ENCODE measurements at places on chromosomes 4 and X.

- no peak overlapping the region for H3K27ac ChIP-seq
- H3K27me3 ChIP-seq, result no peaks in the 10 kb centered on the region
- no peak overlapping the region for H3K4me3 ChIP-seq
These were observed 8.1 kb downstream of the LAMTOR3 start for GRCh38 chr4:99886146-99886545.

DNA sequence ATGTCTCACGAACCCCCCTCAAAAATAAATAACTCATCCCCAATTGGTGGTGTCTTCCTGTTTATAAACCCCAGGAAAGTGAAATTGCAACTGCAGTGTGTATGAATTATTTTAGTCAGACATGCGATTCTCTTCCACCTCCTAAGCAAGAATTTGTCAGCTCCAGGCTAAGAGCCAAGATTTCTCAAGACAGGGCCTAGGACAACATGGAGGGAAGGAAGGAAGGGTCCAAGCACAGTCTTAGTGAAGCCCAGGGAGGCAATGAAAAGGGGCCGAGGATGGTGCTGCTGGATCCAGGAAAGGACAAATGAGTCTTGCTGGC, 20.0 kb downstream of the SH3KBP1 start:
- no peaks in the 10 kb centered on the region for H3K4me1 ChIP-seq
- H3K27me3 ChIP-seq, result no peaks in the 10 kb centered on the region
- no peak overlapping the region for H3K27ac ChIP-seq
- no peak overlapping the region for H3K4me3 ChIP-seq

DNA sequence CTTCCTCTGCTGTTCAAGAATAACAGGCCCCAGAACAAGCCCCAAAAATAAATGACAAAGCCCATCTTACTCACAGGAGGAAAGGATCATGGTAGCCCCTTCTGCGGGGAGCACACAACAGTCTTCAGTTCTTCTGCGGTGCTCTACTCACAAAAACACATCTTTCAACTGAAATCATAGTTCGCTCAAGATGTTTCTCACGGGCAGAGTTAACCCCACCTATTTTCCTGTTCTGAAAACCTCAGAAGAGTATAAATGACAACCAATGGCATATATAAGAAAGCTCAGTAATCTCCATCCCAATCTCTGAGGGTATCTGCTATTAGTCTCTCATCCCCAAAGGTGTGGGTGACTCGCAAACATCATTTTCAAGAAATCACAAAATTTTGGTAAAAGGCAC, at the start of gene TXK:
Gene TXK, minus strand, starts transcription at position 170 of the 400 bp plus-strand sequence. Its CDS starts 80 bp downstream, at position 90.
- H3K27ac ChIP-seq, result no peak within 1 kb of the TSS
- DNase-seq, result no peak
- H3K27me3 ChIP-seq, result no peaks in the 10 kb centered on the region
- H3K4me1 ChIP-seq, result peaks cover 13% of the 10 kb centered on the region
- H3K4me3 ChIP-seq, result no peak within 1 kb of the TSS

- no peaks in the 10 kb centered on the region for H3K27me3 ChIP-seq
- no peaks in the 10 kb centered on the region for H3K36me3 ChIP-seq
- H3K27ac ChIP-seq, result no peak overlapping the region
- H3K4me1 ChIP-seq, result no peaks in the 10 kb centered on the region
These were observed 12.7 kb downstream of the SPRY1 start for GRCh38 chr4:123409334-123409733.

DNA sequence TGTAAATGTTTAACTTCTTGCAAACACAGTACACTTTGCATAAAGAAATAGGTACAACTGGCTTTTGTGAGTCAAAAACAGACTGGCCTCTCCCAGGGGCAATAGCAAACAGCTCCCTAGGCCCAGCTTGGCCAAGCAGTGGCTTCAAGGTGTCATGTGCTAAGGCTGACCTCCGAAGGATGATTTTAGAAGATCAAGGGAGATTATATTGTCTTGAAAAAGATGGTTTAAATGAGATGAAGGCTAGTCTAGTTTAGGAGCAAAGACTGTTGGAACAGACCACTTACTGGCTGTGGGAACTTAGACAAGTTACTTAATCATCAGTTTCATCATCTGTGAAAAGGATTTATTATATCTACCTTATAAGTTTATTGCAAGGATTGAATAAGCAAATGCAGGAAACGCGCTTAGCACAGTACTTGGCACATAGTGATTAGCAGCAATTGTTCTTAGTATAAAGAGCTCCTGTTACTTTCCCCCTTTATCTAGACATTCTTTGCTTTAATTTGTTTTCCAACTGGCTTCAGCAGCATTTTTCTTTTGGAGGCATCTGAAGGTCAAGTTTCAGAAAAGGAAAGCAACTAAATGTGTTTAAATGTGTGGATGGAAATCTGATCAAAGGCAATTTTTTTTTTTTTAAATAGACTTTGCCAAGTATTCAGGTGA, 17.2 kb downstream of the ANXA3 start:
- H3K27me3 ChIP-seq, result no peaks in the 10 kb centered on the region
- no peak for DNase-seq
- H3K4me1 ChIP-seq, result peaks cover 70% of the 10 kb centered on the region
- peak overlapping the region; percentile 43 for H3K4me3 ChIP-seq

DNA sequence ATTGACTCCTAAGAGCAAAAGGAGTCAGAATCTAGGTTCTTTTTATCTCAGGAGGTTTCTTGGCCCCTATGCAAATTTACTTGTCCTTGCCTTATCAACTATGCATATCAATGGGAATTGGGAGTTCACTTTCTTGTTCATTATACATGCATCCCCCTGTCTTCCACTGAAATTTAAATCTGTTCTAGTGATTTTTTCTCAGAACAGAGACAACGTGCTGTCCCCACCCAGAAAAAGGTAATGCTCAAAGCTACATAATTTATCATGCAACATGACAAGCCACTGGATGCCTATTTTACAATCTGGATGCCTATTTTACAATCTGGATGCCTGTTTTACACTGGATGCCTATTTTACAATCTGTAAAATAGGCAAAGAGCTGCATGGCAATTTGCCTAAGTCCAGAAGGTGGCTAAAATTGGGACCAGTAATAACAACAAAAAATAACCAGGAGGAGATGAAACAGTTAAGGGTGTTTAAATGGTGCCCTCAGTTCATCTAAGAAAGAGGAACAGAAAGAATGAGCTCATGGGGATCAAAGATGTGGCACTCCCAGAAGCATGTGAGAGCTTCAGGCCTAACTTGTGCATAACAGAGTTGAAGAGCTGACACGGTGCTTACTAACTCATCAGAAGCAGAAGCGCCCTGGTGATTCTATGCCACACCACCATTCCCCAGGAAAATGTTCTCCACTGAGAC, 537.8 kb upstream of the BOD1L1 start:
- H3K36me3 ChIP-seq, result no peaks in the 10 kb centered on the region
- no peak overlapping the region for H3K27ac ChIP-seq
- DNase-seq, result no peak
- H3K27me3 ChIP-seq, result no peaks in the 10 kb centered on the region
- no peaks in the 10 kb centered on the region for H3K4me1 ChIP-seq
- H3K4me3 ChIP-seq, result no peak overlapping the region

DNA sequence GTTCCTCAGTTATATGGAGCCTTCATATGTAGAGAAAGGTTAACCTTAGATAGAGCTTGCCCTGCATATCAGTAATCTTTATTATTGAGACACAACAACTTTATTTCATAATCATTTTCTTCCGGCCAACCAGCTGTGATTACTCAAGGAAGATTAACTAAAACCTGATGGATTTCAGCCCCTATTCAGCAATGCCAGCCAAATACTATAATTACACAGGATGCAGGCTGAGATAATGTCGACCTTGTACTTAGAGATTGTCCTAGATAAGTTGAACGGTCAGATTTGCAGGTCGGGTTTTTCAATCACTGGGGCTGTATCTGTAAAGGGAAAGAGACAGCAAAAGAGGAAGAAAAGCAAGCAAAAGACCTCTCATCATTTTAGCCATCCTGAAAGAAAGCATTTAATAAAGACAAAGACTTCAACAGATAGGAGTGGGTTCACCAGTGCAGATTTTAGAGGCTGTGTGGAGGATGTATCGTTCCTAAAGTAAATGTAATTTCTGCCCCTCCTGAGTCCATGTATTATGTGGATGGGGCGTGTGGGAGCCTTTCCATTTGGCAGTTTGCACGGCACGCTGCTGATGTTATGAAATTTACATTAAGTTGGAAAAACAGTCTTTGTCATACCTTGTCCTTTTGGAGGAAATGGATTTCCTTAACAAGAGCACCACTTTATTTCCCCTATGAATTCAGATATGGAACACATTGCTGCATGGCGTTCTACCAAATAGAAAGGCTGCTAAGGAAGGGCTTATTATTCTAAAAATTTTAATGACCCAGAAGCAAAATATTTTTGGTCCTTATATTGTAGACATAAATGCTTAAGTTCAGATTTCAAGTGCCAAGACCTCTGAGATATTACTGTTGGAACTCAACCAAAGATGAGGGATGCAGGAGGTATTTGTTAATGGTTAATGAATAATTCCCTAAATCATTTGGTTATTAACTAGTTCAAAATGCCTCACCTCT, 496.7 kb downstream of the SPRY1 start:
- no peak for DNase-seq
- no peaks in the 10 kb centered on the region for H3K4me1 ChIP-seq
- H3K27me3 ChIP-seq, result no peaks in the 10 kb centered on the region
- no peak overlapping the region for H3K4me3 ChIP-seq
- no peak overlapping the region for H3K27ac ChIP-seq
- H3K36me3 ChIP-seq, result no peaks in the 10 kb centered on the region

DNA sequence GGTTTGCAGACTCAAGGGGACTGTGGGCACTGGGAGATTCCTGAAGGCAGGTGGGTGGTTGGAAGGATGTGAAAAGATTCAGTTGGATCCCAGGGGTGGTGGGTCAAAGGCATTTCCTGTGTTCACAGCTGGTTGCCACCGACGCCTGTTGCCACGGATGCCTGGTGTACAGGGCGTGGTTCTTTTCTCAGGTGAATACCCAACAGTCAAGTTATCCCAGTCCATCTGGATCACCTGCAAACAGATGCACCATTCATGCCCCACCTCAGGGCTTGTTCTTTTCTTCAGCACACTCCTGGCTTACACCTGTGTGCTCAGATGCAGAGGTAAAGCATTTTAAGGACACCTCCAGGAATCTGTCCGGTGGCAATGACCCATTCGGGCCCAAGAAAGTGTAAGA, 55.8 kb upstream of the SHOX start:
- no peak overlapping the region for H3K27ac ChIP-seq
- no peak overlapping the region for H3K4me3 ChIP-seq
- H3K4me1 ChIP-seq, result no peaks in the 10 kb centered on the region
- DNase-seq, result no peak
- H3K36me3 ChIP-seq, result no peaks in the 10 kb centered on the region
- no peaks in the 10 kb centered on the region for H3K27me3 ChIP-seq

- 0 out of 2 replicates have a peak, but pooled peaks cover 4% of the 10 kb centered on the region for H3K36me3 ChIP-seq
- DNase-seq, result peak; percentile 81
- no peak overlapping the region for H3K4me3 ChIP-seq
- no peaks in the 10 kb centered on the region for H3K27me3 ChIP-seq
- peaks cover 17% of the 10 kb centered on the region for H3K4me1 ChIP-seq
These were observed 31.4 kb upstream of the SLC25A31 start for GRCh38 chr4:127698789-127699200.

GRCh38 chrX:42189576-42189975, 266.2 kb upstream of the CASK start:
- no peaks in the 10 kb centered on the region for H3K27me3 ChIP-seq
- H3K4me1 ChIP-seq, result no peaks in the 10 kb centered on the region
- H3K4me3 ChIP-seq, result no peak overlapping the region
- DNase-seq, result no peak

DNA sequence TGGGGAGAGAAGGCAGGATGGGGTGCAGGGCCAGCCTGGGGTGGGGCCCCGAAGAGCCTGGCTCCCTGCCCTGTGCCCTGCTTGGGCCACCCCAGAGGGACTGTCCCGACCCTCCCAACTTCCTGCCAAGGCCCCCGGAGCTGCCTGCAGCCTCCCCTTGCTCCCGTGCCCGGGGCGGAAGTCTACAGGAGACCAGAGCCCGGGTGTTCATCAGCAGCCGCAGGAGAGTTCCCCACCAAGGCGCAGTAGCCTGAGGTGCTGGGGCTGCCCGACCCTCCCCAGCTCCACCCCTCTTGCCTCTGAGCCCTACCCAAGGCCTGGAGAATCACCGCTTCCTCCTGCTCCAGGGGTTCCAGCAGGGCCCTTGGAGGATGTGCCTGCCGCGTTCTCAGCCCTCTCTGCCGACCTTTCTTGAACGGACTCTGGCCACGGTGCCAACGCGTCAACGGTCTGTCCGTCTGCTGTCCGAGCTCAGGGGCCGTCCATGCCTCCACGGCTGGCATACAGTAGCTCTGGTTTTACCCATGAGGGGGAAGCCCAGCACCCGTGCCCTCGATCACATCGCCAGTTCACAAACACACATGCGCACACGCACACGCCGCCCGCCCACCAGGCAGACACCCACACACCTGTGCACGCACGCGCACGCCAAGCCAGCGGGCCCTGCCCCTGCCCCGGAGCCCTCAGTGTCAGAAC, 36.0 kb upstream of the SPON2 start:
- no peaks in the 10 kb centered on the region for H3K27me3 ChIP-seq
- no peak overlapping the region for H3K27ac ChIP-seq
- no peak for DNase-seq
- H3K36me3 ChIP-seq, result peaks cover 6% of the 10 kb centered on the region
- H3K4me1 ChIP-seq, result no peaks in the 10 kb centered on the region

DNA sequence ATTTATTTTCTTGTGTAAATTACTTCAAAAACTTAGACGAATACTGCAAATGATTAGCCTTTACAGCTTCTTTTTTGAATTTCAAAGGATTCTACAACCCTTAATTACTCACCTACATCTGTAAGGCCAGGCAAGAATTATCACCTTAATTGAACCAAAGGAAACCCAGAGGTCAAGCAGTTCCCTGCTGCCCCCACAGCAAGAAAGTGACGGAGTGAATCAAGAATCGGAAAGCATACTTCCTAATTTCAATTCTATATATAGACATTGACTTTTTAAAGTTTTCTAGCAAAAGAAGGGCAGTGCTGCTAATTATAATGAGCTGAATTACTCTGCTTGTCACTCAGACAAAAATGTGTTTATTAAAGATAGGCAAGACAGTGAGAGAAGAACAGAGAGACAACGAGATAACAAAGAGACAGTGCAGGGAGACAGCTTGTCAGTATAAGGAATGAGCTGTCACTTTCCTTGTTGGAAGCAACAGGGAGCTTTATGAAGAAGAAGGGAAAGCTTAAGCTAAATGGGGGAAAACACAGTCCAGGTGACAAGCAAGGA, 47.5 kb upstream of the SPANXN4 start:
- no peak overlapping the region for H3K27ac ChIP-seq
- H3K27me3 ChIP-seq, result no peaks in the 10 kb centered on the region
- no peaks in the 10 kb centered on the region for H3K36me3 ChIP-seq
- H3K4me1 ChIP-seq, result no peaks in the 10 kb centered on the region
- DNase-seq, result no peak
- no peak overlapping the region for H3K4me3 ChIP-seq

- no peaks in the 10 kb centered on the region for H3K27me3 ChIP-seq
- no peak overlapping the region for H3K27ac ChIP-seq
These were observed 94.2 kb downstream of the MBNL3 start for GRCh38 chrX:132394591-132394990.

GRCh38 chr4:77293426-77293825, 136.4 kb downstream of the CCNG2 start:
- H3K4me1 ChIP-seq, result no peaks in the 10 kb centered on the region
- no peaks in the 10 kb centered on the region for H3K36me3 ChIP-seq
- H3K27me3 ChIP-seq, result no peaks in the 10 kb centered on the region
